ENCODE measurements at places on chromosomes 12 and 14.

DNA sequence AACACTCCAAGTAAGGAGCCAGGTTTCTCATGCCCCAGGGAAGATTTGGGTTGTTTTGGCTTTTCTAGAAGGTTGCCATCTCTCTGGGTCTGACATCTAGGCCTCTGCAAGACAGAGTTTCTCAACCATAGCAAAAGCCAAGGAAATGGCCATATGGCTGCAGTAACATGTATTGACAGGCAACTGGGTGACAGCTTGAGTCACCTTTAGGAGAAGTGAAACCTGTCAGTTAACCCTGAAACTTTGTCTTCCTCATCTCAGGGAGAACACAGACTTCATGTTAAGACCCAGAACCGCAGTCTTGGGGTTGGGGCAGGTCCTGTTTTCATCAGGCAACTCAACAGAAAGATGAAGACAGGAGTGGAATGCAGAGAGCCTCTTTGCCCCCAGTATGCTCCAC lies 46.0 kb upstream of the PLBD1 start:
- no peak for DNase-seq

- DNase-seq: no peak
Measured at GRCh38 chr12:89782807-89783206, 74.2 kb upstream of the ATP2B1 start.

- no peak for DNase-seq
Measured at GRCh38 chr12:80040075-80040738, 59.1 kb upstream of the OTOGL start.

DNA sequence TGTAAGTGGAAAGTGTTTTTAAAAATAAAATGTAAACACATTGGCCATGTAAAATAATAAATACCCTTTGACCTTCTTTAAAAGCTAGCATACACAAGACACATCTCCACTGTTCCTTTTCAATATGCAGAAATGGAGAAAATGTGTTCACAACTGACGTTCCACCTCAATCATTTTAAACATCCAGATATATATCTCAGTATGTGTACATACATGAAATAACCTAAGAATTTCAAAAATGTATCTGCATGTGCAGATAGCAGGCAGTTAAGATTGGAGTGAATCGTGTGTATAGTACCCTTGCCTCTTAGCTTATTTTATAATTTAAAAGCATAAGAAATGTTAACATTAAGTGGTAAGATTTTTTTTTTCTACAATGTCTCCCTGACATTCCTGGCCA lies 406.2 kb upstream of the FLRT2 start:
- DNase-seq: no peak

DNA sequence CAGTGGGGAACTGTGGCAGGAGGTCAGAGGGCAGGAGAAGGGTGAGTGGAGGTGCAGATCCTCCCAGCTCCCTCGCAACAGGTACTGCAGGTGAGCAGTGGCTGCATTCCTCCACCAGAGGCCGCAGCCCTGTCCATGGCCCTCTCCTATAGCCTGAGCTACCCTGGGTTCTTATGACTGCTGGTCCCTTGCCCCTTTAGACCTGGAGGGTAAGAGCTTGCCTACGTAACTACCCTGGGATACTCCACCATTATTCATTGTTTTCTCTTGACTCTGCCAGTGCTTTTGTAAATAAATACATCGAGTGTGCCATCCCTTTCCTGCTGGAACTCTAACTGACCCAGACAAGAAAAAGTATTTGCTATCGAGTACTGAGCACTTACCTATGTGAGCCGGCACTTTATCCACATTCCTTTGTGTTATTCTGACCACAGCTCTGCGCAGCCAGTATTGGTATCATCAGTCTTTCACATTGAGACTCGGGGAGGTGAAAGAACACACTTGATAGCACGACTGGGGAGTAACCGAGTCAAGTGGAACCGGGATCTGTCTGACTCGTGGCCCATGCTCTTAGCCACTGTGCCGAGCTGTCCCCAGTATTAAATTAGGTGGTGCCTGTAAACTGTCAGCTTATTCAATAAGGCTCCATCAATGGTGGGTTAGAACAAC lies 38.5 kb downstream of the LTBP2 start:
- DNase-seq: no peak

DNA sequence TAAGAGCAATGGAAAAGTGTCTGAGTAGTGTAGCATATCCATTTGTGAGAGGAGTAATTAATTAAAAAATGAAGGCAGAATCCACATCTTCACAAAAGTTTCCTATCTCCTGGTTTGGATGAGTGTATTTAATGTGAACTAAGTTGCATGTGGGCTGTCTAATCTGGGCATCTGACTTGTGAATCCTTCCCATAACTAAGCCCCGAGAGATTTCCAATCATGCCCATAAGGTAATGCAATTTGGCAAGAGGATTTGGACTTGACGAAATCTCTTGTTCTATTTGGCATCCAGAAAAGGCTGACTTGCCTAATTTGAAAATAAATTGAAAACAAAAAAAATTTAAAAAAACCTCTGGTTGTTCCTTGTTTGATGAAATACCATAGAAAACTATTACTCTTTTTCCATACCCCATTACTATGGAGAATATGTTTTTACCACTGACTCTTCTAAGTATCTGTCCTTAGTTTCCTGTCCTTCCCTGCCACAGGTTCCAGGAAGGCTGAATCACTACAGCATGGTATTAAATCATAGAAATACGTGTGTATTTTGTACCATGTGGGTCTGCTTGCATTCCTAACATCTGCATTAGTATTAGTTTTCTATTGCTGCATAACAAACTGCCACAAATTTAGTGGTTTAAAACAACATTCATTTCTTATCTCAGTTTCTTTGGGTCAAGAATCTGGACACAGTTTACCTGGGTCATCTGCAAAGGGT lies 48.4 kb downstream of the ETV6 start:
- no peak for DNase-seq

DNA sequence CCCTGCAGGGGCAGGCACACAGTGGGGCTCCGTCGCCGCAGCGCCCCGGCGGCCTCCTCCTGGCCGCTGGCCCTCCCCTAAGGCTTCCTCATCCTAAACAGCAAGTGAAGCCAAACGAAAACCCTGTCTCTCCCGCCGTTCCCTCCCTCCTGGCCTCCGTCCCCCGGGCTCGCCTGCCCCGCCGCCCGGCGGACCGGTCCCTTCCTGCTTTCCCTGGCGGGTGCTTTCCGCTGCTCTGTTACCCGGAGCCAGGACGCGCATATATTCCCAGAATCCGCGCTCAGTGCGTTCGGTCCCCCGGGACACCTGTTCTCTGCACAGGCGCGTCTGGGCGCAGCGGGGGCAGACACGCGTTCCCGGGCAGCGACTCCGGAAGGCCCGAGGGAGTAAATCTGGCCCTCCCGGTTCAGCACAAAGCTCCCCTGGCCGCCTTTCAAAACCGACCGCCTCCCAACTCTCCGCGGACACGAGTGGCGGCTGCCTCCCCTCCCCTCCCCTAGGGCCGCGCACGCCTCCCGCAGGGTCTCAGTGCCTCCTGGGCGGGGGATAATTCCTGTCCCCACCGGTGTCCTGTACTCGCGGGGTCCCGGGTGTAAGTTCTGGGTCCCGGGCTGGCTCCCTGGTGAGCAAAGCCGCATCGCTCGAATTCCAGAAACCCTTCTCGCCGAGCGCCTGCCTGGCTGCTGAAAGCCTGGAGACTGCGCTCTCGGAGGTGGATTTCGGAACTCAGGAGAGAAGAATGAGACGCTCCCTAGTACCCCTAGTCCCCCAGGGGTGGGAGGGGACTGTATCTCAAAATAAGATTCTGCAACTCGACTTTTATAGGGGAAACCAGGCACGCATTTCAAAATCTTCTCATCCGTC lies 21.4 kb upstream of the CEP170B start:
- DNase-seq: no peak

- DNase-seq: no peak
Measured at GRCh38 chr12:122067548-122067947, 11.0 kb upstream of the MLXIP start.

DNA sequence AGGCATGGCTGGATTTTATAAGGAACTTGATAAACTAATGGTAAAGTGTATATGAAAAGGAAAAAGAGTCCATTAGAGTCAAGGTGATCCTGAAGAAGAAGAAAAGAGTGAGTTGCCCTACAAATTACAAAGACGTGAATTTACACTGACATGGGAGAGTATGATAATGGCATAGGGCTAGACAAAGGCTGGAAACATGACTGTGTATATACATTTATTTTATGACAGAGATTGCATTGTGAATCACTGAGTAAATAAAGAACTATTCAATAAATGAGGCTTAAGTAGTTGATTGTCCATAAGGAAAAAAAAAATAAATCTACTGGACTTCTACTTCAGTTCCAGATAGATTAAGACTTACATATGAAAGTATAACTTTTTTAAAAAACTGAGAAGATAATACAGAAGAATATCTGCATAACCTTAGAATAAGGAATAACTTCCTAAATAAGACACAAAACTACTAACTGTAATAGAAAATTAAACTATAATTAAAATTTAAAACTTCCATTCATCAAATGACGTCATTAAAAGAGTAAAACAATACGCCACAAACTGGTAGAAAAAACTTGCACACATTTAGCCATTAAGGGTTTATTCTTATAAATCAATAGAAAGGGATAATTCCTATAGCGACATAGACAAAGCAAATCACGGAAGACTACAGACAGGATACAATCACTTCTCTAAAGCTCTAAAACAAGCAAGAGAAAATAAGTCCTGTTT lies 278.5 kb downstream of the NOVA1 start:
- DNase-seq: no peak

DNA sequence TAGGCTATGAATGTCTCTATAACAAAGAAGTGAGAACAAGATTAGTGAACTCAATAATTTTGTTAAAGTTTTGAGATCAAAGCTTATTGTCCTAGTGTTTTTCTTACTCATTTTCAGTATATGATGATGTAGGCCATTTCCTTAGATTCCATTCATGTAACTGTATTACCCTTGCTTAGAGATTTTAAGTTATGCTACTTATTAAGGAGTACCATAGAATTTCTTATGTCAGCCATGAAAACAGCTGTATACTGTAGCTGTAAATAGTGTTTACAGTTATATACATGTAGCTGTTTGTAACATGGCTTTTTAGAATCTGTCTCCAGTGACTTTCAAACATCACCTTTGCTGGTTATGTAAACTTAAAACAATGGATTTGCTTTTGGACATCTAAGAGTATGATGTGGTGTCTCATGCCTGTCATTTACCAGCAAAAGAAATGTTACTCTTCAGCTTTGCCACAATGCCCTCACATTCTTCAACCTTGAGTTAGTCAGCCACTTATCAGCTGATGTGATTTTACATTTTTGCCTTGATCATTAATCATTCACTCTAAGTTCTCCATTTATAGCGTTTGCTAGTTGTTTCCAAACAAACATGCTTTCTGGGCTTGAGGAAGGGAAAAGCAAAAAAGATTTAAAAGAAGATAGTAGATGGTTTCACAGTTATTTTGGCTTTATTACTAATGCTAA lies 55.5 kb downstream of the SLC16A7 start:
- DNase-seq: no peak

- peak; percentile 63 for DNase-seq
Measured at GRCh38 chr12:124752437-124753227, 111.0 kb downstream of the SCARB1 start.

GRCh38 chr12:62622177-62622576 lies 155.6 kb downstream of the MON2 start:
- no peak for DNase-seq

DNA sequence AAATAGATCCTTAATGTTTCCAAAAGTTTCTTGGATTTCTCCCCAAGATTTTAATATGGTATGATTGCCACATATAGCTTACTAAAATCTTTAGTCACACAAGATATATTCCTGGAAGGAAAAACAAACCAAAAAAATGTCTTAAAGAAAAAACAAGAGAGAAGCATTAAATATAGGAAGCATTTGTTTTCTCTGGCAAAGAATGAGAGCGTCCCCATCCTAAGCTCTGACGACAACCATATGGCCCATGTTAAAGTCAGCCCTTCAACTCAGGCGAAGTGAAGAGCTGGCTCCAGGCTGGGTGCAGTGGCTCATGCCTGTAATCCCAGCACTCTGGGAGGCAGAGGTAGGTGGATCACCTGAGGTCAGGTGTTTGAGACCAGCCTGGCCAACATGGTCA lies 35.6 kb downstream of the GCH1 start:
- no peak for DNase-seq

DNA sequence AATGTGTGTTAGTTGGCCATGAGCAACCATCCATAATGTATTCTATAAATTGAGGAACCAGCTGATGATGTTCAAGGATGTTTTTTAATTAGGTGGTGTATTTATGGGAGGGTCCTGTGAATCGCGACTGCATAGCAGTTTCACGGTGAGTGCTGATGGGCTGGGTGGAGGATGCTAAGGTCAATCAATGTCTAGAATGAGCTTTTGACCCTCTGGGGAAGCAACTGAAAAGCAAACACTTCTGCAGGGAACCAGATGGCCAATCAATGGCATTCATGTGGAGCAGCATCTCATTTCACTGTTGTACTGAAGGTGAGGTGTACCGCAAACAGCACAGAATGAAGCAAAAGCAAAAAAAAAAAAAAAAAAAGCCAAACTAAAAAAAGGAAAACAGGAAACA lies 676.1 kb upstream of the TMEM132C start:
- no peak for DNase-seq

DNA sequence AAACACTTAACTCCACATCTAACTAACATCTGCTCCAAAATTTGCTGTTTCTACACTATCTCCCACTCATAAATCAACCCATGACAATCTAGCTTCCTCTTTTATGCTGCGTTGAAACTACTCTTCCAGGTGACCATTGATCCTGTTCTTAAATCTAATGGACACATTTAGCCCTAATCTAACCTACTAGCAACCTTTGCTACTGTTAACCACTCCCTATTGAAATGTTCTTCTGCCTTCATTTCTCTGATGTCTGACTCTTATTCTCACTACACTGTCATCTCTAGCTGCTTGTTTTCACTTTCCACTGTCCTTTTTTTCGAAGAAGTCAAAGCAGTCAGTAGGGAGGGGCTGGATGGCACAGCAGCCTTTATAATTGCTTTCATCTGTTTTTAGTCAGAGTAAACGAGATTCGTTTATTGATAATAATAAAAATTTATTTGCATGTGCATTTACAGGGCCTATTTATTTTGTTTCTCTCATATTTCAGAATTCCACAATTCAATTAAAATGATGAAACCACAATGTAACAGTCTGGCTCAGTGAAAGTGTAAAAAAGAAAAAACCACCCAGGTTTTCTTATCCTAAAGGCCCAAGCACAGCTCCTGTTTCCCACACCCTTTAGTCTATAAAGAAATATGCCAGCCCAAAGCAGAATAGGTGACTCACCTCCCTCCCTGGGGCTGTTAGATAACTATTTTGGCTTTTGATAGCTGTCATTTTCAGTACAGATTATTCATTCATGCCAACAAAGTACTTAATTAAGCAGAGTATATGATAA lies 44.9 kb downstream of the ATP2B1 start:
- DNase-seq: no peak

DNA sequence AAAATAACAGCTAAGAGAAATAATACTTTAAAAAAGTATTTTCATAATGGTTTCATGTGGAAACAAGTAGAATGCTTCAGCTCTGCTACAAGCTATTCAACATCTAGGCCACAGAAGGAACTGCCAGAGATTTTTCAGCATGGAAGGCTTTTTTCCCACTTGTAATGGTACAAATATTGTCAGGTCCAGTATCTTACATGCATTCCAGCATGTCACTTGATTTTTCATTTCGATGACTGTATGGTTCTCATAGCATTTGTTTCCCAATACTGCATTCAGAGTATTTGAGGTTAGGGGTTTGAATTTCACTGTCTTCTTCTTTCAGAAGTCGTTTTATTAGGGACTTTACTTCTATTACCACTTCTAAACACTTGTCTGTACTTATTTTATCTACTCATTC lies 1701.5 kb upstream of the FLRT2 start:
- no peak for DNase-seq

Measured in NCI-H1694 (cell line).